ENCODE measurements at places on chromosomes 7 and 10.

- DNase-seq = no peak
These were observed 49.2 kb downstream of the LGI1 start for GRCh38 chr10:93806903-93807302.

DNA sequence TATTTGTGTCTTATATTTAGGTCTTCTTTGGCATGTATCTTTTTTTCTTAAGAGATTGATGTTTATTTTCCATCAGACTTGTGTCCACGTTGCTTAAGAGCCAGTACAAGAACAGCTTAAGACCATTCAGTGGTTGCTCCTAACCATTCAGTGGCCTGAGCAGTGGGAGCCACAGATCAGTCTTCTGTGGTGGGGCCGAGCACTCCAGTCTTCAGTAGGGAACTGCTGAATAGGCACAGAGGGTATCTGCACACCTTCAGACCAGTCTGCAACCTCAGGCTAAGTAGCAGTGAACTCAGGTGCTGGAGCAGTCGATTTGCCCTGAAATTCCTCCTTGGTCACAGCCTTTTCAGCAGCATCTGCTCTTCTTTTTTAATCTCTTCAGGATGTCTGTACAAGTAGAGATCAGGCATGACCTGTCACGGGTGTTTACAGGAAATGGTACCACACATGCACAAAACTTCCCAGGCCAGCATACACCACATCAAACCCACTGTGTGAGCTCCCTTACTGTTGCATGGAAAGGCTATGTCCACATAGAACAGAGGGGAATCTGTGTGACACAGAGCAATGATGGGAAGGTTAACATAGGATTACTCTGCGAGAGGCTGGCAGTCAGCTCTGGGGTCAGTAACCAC, 51.5 kb downstream of the FAM107B start:
- no peak for DNase-seq

DNA sequence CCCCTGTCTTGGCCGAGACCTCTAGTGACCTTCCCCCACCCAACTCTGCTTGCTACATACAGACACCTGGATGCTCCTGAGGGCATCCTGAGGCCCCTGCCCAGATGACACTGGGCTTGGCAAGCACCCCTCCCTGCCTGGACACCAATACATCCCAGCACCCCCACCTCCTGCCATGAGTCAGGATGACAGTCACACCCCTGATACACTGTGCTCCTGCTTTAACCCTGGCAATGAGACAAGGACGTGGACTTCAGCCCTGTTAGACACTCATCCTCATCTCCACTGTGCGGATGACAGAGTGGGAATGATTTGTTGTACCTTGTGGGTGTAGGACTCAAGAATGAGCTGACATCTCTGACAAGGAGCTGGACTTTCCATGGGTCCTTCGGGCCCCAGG, 186.3 kb upstream of the ADCY1 start:
- DNase-seq = no peak

DNA sequence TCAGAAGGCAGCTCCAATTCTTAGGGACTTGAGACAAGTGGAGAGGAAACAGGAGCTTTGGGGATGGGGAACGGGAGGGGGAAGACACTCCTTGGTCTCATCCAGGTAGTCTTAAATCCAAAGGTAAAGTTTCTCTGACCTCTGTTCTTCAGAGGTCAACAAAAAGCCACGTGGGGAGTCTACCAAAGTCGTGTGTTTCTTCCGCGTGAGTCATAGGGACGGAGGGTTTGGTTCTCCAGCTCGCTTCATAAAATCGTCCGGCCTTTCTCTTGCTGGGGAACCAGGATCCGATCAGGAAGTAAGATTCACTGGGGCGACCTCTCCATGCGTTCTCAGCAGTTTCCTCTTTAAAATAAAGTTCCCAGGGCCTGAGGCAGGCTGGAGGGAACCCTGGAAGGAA, 275.7 kb downstream of the TCERG1L start:
- no peak for DNase-seq

DNA sequence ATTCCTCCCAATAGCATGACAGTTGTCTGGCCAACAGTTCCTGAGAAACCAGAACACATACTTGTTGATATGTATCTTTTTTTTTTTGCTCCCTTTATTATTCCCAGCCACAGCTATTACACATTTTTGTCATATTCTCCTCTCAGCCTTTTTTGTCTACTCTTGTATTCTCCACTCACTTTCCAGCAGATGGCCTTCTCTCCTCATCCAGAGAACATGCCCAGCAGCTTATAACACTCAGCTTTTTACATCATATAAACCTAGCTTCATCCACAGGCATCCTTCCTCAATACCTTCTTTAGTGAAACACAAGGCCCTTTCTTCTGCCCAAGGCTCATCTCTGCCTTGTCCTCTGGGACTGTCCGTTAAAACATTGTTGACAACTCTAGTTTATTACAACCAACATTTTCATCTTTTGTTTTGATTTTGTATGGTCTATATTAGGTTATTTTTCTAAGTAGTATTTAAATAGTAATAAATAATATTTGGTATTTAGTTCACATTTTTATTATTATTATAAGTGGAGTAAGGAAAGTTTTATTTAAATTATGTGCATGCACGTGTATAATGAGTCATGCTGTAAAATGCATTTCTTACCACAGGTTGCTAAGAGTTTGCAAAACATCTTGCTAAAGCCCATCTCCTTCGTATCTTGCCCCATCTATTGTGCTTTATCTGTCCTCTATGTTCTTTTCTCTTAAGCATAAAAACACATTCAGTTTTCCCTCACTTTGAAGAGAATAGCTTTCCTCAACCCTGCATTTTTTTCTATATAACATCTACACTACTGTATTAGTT, 101.5 kb downstream of the ORC5 start:
- DNase-seq = peak; percentile 30

DNA sequence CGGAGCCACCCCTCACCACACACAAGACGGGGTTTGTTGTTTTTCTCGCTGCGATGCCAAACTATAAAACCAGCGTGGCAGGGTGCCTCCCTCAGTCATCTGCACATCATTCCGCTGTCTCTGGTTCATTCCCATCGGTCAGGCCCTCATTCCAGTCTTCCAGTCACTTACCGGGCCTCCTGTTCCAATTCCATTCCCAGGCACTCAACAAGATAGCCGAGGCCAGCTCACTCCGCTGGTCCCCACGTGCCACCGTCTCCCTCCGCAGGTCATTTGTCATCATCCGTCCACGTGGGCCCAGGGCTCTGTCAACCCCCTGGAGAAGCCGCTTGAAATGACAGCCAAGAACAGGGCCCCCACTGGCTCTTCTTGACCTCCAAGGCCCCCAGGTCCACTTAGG, 6.1 kb upstream of the TMEM184A start:
- DNase-seq = no peak

DNA sequence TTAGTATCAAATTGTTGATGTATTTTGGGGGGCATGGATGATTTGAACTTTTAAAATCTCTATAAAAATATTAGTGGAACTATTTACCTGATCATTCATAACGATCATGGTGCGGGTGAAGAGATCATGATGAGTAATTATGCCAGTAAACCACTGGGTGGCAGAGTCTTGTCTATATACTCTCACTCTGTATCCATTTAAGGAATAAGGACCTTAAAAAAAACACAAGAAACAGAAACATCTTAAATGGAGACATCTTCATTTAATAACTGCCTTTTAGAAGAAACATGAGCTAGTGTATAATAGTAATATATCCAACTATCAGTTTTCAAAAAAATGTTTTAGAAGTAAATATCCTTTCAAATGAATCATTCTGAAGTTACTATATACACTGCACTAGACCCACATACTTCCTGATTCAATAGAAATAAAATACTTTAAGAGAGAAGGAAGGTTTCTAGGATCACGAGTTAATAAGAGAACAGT, 84.0 kb downstream of the NRBF2 start:
- DNase-seq = peak; percentile 59

GRCh38 chr10:17125206-17125893, 4.3 kb downstream of the CUBN start:
- DNase-seq = no peak

GRCh38 chr10:97875391-97875790, 25.7 kb downstream of the GOLGA7B start:
- no peak for DNase-seq

- no peak for DNase-seq
These were observed 22.0 kb upstream of the UBE3C start for GRCh38 chr7:157116762-157117161.

GRCh38 chr7:123054357-123055133, 59.0 kb upstream of the TAS2R16 start:
- DNase-seq = no peak

Measured in EL (cell line).